ENCODE measurements at places on chromosomes 4 and X. TPM values are rescaled to one million over a fixed set of nuclear protein-coding genes. Genes with fewer than 3 reads are reported as not detected.
A peak's percentile ranks its signal among the peaks of the same experiment; 100 is the strongest.

SLC9B1 gene
- not detected for total RNA-seq

CT47B1 gene
- total RNA-seq: not detected

MAGIX gene
- total RNA-seq: 12.5 TPM

RHOXF1 gene
- not detected for total RNA-seq

HSFX3 gene
- total RNA-seq: not detected

PABPC1L2A gene
- not detected for total RNA-seq

TRIML2 gene
- total RNA-seq: not detected

LEF1 gene
- total RNA-seq: 0.58 TPM

VEGFC gene
- total RNA-seq: 36.6 TPM

SSX2B gene
- not detected for total RNA-seq

GLOD5 gene
- not detected for total RNA-seq

CLGN gene
- 7.9 TPM for total RNA-seq

ZNF595 gene
- total RNA-seq: 7.4 TPM

GRCh38 chr4:123505095-123506010 lies 108.8 kb downstream of the SPRY1 start:
- H3K27ac ChIP-seq: peak overlapping the region; percentile 49
- H3K27me3 ChIP-seq: no peaks in the 10 kb centered on the region
- H3K36me3 ChIP-seq: no peaks in the 10 kb centered on the region
- H3K4me3 ChIP-seq: peak overlapping the region; percentile 71
- H3K4me1 ChIP-seq: peaks cover 10% of the 10 kb centered on the region

DNA sequence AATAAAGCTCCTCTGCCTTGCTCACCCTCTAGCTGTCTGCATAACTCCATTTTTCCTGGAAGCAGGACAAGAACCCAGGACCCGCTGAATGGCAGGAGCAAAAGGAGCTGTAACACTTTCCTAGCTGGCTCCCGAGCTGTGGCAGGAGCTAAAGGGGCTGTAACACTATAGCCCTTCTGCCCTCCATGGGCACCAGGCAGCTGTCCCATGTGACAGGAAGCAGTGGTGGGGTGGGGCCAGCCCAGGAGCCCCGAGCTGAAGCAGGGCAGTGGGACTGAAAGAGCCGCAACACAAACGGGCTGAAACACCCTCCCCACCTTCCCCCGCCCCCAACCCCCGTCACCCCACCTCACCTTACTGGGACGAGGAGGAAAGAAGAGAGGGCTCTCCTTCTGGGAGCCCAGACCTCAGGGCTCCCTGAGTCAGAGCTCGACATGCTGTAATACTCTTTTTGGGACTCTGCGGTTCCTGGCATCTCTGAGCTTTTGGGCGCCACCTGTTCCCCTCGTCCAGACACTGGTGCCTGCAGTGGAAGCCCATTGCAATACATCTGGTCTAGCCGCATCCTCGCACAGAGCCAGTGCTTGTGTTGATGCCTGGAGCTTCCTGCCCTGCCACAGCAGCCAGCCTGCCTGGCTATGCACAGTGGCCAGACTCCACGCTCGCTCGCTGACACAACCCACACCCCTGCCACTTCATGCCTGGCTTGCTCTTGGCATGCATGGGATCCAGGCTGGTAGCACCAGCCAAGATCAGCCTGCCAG lies 39.4 kb downstream of the PPM1K start:
- no peaks in the 10 kb centered on the region for H3K4me1 ChIP-seq
- H3K27me3 ChIP-seq: no peaks in the 10 kb centered on the region
- H3K27ac ChIP-seq: no peak overlapping the region
- DNase-seq: no peak
- H3K4me3 ChIP-seq: no peak overlapping the region

GRCh38 chr4:86595426-86595805 lies 1.3 kb downstream of the PTPN13 start:
- no peaks in the 10 kb centered on the region for H3K27me3 ChIP-seq
- H3K27ac ChIP-seq: no peak overlapping the region
- DNase-seq: peak; percentile 15
- peaks cover 30% of the 10 kb centered on the region for H3K4me1 ChIP-seq
- no peaks in the 10 kb centered on the region for H3K36me3 ChIP-seq

DNA sequence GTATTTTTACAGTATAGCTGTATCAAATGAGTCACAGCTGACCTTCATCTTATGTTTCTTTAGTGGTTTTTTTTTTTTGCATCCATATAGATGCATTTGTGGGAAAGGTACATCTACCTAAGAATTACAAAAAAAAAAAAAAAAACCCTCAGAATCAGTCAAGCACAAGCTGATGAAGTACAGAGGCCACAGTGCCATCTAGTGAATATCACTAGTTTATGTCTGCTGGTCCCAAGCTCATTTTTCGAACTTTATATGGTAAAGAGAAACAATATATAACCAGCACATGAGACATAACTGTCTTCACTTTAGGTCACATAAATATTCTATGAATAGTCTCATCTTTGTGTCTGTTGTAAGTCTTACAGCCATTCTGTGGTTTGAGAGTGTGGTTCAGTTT lies 220.1 kb downstream of the DLG3 start:
- H3K27ac ChIP-seq: no peak overlapping the region
- peak; percentile 49 for DNase-seq
- no peaks in the 10 kb centered on the region for H3K36me3 ChIP-seq
- no peak overlapping the region for H3K4me3 ChIP-seq

- no peak for DNase-seq
- no peaks in the 10 kb centered on the region for H3K36me3 ChIP-seq
- H3K4me3 ChIP-seq: no peak overlapping the region
- no peak overlapping the region for H3K27ac ChIP-seq
- H3K4me1 ChIP-seq: no peaks in the 10 kb centered on the region
Observed at GRCh38 chrX:40391662-40392061, 189.1 kb upstream of the ATP6AP2 start.

- H3K4me1 ChIP-seq: 0 out of 2 replicates have a peak, but pooled peaks cover under 1% of the 10 kb centered on the region
- H3K27ac ChIP-seq: no peak overlapping the region
- no peaks in the 10 kb centered on the region for H3K27me3 ChIP-seq
- H3K4me3 ChIP-seq: no peak overlapping the region
Observed at GRCh38 chrX:9221781-9222180, 187.9 kb upstream of the FAM9B start.

DNA sequence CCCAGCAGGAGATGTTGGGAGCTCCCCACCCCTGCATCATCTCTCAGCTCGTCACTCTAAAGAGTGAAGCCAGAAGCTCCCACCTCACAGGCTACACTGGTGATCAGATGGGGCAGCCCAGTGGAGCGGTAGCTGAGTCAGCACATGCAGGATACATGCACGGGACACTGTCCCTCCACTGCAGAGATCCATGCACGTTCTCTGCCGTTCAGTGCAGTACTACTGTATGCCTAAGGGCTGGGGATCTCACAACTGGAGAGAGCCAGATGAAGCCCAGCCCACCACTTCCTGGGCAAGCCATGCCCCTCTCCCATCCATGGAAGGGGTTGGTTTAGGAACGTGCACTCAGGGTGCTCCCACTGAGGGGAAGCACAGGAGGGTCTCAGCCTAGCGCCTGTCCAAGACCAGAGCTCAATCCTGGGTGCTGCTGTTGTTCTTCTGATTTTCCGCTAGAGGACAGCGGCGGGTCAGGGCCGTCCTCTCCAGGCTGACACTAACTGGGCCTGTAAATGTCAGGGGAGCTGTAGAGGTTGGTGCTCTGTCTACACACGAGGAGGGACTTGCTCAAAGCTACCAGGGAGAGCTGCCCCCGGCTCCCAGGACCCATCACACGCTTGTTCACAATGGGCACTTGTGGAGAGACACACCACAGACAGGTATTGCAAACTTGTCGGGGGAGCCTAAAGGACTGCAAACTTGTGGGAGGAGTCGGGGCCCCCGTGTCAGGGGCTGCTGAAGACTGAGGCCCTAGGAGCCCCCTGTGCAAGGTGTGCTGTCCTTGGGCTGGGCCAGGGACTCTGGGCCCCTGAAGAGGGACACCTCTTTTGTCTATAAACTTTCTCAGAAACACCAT lies 18.2 kb upstream of the ABLIM2 start:
- H3K4me3 ChIP-seq: no peak overlapping the region
- H3K27ac ChIP-seq: no peak overlapping the region
- peak; percentile 59 for DNase-seq
- H3K4me1 ChIP-seq: peaks cover 10% of the 10 kb centered on the region

DNA sequence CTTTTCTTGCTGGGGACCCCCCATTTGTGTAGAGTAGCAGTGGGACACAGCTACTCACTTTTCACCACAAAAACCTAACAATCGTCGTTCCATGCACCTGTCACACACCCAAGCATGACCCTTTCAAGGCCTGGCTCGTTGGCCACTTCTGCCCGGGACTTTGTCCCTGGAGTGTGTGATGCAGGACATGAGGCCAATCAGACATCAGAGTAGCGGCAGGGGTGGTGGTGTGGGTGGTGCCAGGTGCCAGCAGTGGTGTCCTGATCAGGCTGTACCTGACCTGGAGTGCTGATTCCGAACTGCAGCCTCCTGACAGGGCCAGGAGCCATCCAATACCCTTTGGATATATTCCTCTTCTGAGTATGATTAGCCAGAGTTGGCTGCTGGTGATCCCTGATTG lies 23.1 kb upstream of the PROM1 start:
- no peaks in the 10 kb centered on the region for H3K4me1 ChIP-seq
- no peaks in the 10 kb centered on the region for H3K36me3 ChIP-seq
- H3K27me3 ChIP-seq: peaks cover 20% of the 10 kb centered on the region
- H3K27ac ChIP-seq: no peak overlapping the region

GRCh38 chr4:8728536-8729407 lies 136.2 kb downstream of the CPZ start:
- H3K36me3 ChIP-seq: no peaks in the 10 kb centered on the region
- peaks cover 24% of the 10 kb centered on the region for H3K27me3 ChIP-seq
- DNase-seq: no peak

- no peaks in the 10 kb centered on the region for H3K36me3 ChIP-seq
- no peak for DNase-seq
- H3K4me3 ChIP-seq: no peak overlapping the region
- no peaks in the 10 kb centered on the region for H3K4me1 ChIP-seq
Observed at GRCh38 chr4:1492651-1493539, 86.7 kb upstream of the NKX1-1 start.

GRCh38 chr4:153527690-153528089 lies 61.5 kb downstream of the TMEM131L start:
- H3K4me3 ChIP-seq: no peak overlapping the region
- no peak overlapping the region for H3K27ac ChIP-seq
- no peaks in the 10 kb centered on the region for H3K36me3 ChIP-seq
- no peak for DNase-seq
- H3K4me1 ChIP-seq: no peaks in the 10 kb centered on the region

DNA sequence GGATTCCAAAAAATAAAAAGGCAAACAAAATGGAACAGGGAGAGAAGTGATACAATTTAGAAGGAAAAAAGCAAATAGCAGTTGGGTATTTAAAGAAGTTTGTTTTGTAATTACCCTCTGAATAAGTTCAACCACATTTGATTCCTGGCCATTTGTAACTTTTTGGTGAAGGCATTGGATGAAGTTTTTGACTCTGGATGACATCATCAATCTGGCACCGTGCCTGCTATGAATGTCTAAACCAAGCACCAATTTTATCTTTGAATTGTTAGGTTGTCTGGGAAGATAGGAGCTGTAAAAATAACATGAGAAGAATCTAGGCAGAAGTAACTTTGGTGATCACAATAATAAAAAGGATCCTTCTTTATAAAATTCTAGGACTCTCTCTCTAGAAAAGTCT lies 29.5 kb downstream of the TMPRSS11A start:
- H3K27me3 ChIP-seq: 0 out of 2 replicates have a peak, but pooled peaks cover 4% of the 10 kb centered on the region
- no peaks in the 10 kb centered on the region for H3K36me3 ChIP-seq
- peaks cover 13% of the 10 kb centered on the region for H3K4me1 ChIP-seq
- no peak overlapping the region for H3K27ac ChIP-seq

DNA sequence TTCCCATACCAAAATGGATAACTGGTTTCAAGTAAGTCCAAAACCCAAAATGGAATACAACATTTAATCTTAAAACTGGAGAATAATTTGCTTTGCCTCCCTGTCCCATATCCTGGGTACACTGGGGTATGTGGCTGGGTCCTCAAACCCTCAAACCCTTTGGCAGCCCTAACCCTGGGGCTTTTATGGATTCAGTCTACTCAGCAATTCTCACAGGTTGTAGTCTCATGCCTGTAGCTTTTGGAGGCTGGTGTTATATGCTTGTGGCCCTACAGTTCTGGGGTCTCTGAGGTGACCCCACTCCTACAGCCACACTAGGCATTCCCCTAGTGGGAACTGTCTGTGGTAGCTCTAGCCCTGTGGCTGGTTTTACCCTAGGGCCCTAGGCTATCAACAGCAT lies 110.5 kb upstream of the NRK start:
- no peak for DNase-seq
- no peaks in the 10 kb centered on the region for H3K36me3 ChIP-seq

DNA sequence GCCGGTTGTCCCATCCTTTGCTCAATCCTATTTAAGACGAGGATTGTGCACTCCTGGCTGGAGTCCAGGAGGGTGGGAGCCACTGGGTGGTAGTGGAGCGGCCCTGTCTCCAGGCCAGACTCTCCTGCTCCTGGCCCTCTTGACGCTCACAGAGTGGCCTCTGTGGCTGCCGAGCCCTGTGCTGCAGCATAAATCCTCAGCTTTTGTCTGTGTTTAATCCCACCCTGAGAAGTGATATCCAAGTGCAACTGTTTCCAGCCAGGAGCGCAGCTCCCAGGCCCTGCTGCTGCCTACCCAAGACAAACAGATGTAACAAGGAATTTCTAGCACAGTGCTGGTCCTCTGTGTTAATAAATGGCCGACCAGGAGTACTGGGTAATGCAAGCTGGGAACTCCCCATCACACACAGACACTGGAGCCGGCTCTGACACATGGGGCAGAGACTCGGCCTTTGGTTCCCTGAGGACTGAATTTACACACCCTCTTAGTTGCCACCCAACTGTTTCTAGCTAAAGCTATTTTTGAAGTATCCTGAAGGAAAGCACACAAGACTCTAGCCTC lies 85.3 kb downstream of the GATB start:
- no peaks in the 10 kb centered on the region for H3K36me3 ChIP-seq
- no peak overlapping the region for H3K4me3 ChIP-seq
- DNase-seq: no peak
- H3K4me1 ChIP-seq: peaks cover 11% of the 10 kb centered on the region

GRCh38 chrX:18899796-18900380 lies 84.0 kb downstream of the PHKA2 start:
- no peaks in the 10 kb centered on the region for H3K4me1 ChIP-seq
- H3K4me3 ChIP-seq: no peak overlapping the region
- H3K36me3 ChIP-seq: no peaks in the 10 kb centered on the region
- H3K27ac ChIP-seq: no peak overlapping the region

GRCh38 chr4:176492646-176493302 lies 173.0 kb downstream of the SPCS3 start:
- H3K36me3 ChIP-seq: no peaks in the 10 kb centered on the region
- H3K4me1 ChIP-seq: peaks cover 11% of the 10 kb centered on the region
- H3K27ac ChIP-seq: peak overlapping the region; percentile 38
- no peak overlapping the region for H3K4me3 ChIP-seq
- DNase-seq: peak; percentile 28
- no peaks in the 10 kb centered on the region for H3K27me3 ChIP-seq

GRCh38 chr4:166965562-166965961 lies 268.7 kb downstream of the SPOCK3 start:
- H3K27me3 ChIP-seq: no peaks in the 10 kb centered on the region
- no peak overlapping the region for H3K27ac ChIP-seq
- H3K4me1 ChIP-seq: no peaks in the 10 kb centered on the region
- DNase-seq: no peak
- no peaks in the 10 kb centered on the region for H3K36me3 ChIP-seq
- H3K4me3 ChIP-seq: no peak overlapping the region

All from PC-3 (cell line).